ENCODE measurements at places on chromosomes 16 and 17. TPM values are rescaled to one million over a fixed set of nuclear protein-coding genes. Genes with fewer than 3 reads are reported as not detected.

DNA sequence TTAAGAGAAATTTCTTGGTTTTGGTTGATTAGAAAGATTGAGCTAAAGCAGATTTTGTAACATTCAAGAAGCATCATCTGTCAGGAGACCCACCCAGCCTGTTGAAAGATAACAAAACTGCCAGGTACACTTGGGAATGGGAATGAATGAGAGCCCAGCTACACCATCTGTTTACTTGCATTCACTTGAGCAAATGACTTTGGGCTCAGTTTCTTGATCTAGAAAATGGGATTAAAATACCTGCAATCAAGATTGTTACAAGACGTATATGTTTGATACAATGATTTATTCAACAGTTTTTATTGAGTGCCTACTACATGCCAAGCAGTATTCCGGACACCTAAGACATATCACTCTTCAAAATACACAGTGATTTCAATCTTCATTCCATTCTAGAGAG lies 76.3 kb upstream of the HAS3 start:
- DNase-seq: no peak

- peak; percentile 22 for DNase-seq
These were observed 251.1 kb upstream of the CDH5 start for GRCh38 chr16:66115373-66115772.

GRCh38 chr17:39122991-39123390 lies 28.4 kb downstream of the PLXDC1 start:
- no peak for DNase-seq

DNA sequence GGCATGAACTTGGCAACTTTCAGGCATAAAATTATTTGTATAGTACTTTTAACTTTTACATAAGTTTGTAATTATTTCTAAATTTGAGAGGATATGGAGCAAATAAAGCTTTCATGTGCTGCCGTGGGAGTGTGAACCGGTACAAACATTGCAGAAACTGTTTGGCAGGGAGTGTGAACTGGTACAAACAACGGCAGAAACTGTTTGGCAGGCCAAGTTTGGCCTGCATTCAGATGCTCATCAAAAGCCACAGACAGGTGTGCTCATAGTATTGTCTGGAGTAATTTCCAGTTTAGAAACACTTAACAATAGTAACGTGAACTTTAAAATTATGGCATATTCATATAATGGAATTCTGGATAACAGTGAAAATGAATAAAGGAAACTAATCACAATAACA lies 73.8 kb upstream of the ATP2A3 start:
- DNase-seq: no peak

DNA sequence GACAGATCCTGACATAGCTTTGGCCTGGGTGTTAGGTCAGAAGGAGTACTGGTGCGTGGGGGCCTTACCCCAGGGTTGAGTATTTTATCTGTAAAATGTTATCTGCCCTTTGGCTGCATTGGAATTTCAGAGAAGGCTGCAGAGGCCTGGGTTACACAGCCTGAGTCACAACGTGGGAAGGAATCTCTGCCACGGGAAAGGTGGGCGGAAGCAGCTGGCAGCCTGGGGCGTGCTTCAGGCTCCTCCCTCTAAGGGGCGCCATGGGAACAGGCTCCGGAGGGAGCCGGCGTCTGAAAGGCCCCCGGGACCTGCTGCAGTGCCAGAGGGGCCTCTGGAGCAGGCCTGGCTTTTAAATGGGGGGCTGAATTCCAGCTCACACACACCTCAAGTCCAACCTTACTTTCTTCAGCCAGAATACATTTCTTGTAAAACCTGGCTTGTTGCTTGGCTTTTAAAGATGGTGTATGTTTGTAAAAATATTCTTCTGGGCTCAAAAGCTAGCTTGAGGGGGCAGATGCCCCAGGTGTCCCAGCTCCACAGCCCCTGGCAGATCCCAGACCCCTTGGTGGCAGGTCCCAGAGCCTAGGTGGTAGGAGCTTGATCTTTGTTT lies 142.2 kb downstream of the RAB11FIP4 start:
- DNase-seq: peak; percentile 68

DNA sequence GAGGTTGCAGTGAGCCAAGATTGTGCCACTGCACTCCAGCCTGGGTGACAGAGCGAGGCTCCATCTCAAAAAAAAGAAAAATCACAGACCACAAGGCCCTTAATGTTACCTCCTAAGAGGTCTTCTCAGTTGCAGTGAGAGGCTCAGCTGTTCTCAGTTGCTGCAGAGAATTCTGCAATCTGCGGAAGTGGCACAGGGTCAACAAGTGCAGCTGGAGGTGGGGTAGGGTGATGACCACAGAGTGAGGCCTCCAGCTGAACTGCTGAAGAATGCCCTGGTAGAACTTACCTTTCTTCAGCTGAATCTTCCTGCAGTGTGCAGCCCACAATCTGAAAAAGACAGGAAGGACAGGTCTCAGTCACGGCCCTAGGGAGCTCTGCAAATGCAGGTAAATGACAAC lies 26.3 kb downstream of the CNTNAP1 start:
- no peak for DNase-seq

GRCh38 chr17:50345432-50346312 lies at the start of gene XYLT2:
Gene XYLT2, plus strand, starts transcription at chr17:50346126. Its CDS starts 15 bp downstream, at chr17:50346141.
- peak; percentile 69 for DNase-seq

- DNase-seq: no peak
These were observed 75.8 kb downstream of the PITPNC1 start for GRCh38 chr17:67452681-67453554.

GRCh38 chr16:6861815-6862477 lies 470.7 kb upstream of the RBFOX1 start:
- DNase-seq: no peak

DNA sequence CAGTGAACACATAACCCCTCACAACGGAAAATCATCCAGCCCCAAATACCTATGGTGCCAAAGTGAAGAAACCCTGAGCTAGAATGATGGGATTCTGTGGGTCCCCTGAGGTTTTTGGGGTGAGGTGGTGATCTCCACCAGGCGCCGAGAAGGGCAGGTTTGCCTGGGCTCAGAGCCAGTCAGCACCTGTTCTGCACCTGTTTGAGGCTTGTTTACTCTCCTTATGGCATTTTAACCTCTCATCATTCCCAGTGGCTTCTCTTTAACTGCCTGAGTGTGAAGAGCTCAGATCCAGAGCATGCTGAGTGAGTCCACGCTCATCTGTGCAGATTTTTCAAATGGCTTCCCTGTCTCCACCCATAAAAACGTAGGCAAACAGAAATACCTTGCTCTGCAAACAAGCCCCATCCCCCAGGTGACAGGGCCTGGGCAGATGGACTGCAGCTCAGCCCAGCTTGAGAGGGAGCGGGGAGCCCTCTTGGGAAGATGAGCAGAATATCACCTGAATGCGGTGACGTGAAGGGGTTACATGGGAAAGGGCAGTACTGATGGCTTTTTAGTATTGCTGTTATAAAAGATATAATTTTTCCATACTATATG lies 40.1 kb upstream of the CLEC19A start:
- no peak for DNase-seq

- DNase-seq: no peak
These were observed 64.2 kb downstream of the SLC39A11 start for GRCh38 chr17:73028299-73028755.

CACNG5 gene
- total RNA-seq: not detected

C16orf96 gene
- total RNA-seq: not detected

GLP2R gene
- 2.8 TPM for total RNA-seq

PLA2G10 gene
- total RNA-seq: not detected

HSD17B1 gene
- 0.47 TPM for total RNA-seq

OTOP2 gene
- not detected for total RNA-seq
